ENCODE measurements at places on chromosomes 1 and 21. TPM values are rescaled to one million over a fixed set of nuclear protein-coding genes. Genes with fewer than 3 reads are reported as not detected.

FNDC7 gene
- not detected for total RNA-seq

DNA sequence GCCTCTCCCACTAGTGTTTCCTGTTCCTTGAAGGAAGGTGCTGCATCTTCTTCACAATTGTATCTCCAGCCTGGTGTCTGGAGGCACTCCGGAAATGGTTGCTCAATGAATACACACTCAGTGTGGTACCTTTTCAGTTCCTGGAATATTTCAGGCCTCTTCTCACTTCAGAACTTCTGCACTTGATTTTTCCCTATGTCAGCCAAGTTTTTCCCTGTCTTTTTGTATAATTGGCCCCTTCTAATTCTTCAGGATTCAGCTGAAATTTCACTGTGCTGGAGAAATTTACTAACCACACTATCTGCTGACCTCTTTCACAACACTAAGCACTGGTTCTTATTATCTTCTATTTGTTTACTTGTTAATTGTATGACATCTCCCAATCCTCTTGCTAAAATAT lies 61.2 kb upstream of the MAP10 start:
- no peaks in the 10 kb centered on the region for H3K4me1 ChIP-seq
- H3K4me3 ChIP-seq: no peak overlapping the region
- no peak overlapping the region for H3K27ac ChIP-seq

DNA sequence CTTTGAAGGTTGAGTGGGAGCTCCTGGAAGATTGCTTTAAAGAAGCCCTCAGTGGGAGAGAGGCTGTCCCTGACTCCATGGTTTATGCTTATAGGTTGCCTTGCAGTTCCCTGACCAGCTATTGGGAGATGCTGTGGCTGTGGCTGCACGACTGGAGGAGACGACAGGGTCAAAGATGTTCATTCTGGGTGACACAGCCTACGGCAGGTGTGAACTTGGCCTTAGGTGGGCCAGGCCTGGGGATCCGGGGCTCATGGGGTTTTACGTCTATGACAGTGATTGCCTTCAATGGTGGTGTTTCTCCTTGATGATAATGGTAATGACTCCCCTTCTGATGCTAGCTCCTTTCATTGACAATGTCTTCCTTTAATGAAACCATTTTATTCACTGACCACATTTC lies 692 bp downstream of the DPH2 start:
- no peaks in the 10 kb centered on the region for H3K27me3 ChIP-seq
- no peak for DNase-seq
- H3K27ac ChIP-seq: peak overlapping the region; percentile 87
- H3K36me3 ChIP-seq: peaks cover 34% of the 10 kb centered on the region

OR2T33 gene
- not detected for total RNA-seq

GRCh38 chr1:94084547-94084946 lies 36.4 kb downstream of the ABCA4 start:
- H3K36me3 ChIP-seq: no peaks in the 10 kb centered on the region
- H3K27ac ChIP-seq: no peak overlapping the region
- peaks cover 8% of the 10 kb centered on the region for H3K27me3 ChIP-seq
- no peak for DNase-seq

DNA sequence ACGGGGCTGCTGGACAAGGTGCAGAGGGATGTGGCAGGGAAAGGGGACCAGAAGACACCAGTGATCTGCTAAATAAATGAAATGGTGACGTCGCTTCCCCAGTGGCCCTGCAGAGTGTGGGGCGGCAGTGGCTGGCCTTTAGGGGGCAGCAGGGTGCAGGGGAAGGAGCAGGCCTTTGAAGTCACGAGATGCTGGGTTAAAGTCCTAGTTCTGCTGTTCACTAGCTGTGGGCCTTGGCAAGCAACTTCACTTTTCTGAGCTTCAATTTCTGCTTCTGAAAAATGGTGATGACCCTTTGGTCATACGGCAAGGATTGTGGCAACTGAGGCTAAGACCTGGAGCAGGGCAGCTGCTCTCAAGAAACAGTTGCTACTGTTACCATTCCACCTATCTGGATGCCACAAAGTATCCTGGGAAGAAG lies 9.2 kb upstream of the GALE start:
- H3K4me3 ChIP-seq: no peak overlapping the region
- H3K36me3 ChIP-seq: peaks cover 41% of the 10 kb centered on the region
- peak overlapping the region; percentile 74 for H3K27ac ChIP-seq
- no peaks in the 10 kb centered on the region for H3K27me3 ChIP-seq

DNA sequence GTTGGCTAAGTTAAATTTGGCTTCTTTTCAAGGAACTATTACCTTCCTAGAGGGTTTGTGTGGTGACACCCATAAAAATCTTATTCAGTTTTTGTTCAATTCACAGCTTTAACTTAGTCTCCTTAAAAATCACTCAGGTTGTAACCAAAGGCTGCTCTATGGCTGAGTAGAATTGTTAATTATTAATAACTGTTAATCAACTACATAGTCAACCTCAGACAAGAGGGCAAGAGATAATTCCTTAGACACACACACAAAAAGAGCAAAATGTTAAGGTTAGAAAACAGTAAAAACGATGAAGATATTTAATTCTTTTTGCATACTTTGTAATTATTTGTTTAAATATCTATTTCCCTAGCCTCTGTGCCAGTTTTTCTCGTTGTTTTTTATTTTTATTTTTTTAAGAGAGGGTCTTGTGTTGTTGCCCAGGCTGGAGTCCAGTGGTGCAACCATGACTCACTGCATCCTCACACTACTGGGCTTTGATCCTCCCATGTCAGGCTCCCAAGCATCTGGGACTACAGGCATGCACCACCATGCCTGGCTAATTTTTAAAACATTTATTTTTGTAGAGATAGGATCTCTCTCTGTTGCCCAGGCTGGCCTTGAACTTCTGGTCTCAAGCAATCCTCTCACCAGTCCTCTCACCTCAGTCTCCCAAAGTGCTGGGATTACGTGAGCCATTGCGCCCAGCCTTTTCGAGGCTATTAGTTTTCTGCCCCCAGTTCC lies 215.2 kb downstream of the DISC1 start:
- H3K27me3 ChIP-seq: peaks cover 1% of the 10 kb centered on the region
- no peaks in the 10 kb centered on the region for H3K36me3 ChIP-seq
- no peak overlapping the region for H3K4me3 ChIP-seq
- H3K27ac ChIP-seq: no peak overlapping the region
- peaks cover 28% of the 10 kb centered on the region for H3K4me1 ChIP-seq

FALEC gene
- total RNA-seq: 1.1 TPM

DNA sequence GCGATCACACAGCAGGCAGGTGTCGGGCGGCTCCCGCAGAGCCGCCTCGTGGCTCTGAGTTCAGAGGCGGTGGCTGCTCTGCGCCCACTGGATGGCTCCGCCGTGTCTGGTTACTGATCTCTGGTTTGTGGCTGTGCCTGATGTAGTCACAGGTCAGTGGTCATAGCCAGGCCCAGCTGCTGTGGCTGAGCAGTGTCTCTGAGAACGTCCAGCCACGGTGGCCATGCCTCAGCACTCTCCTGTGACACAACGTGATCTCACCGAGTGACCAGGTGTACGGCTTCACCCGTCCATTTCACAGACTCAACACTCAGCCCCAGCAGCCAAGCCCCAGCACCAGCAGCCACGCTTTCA lies 61.2 kb downstream of the KCNN3 start:
- H3K4me3 ChIP-seq: no peak overlapping the region
- H3K4me1 ChIP-seq: peaks cover 13% of the 10 kb centered on the region
- H3K27ac ChIP-seq: no peak overlapping the region
- DNase-seq: no peak
- H3K27me3 ChIP-seq: peaks cover 32% of the 10 kb centered on the region

- peak; percentile 85 for DNase-seq
- peaks cover 47% of the 10 kb centered on the region for H3K4me1 ChIP-seq
- H3K27ac ChIP-seq: peak within 1 kb of the TSS; percentile 97
- H3K27me3 ChIP-seq: no peaks in the 10 kb centered on the region
- H3K36me3 ChIP-seq: peaks cover 14% of the 10 kb centered on the region
Measured at GRCh38 chr1:87328272-87329050, at the start of gene LMO4. Gene LMO4, plus strand, starts transcription at chr1:87328880. Its CDS starts 3,136 bp downstream, at chr1:87332016.

PCAT6 gene
- 0.83 TPM for total RNA-seq

SYPL2 gene
- not detected for total RNA-seq

- no peak overlapping the region for H3K27ac ChIP-seq
- no peak for DNase-seq
- no peak overlapping the region for H3K4me3 ChIP-seq
- no peaks in the 10 kb centered on the region for H3K36me3 ChIP-seq
Measured at GRCh38 chr1:31756578-31756977, 7.6 kb downstream of the ADGRB2 start.

ELAPOR1 gene
- 0.38 TPM for total RNA-seq

- H3K27me3 ChIP-seq: peaks cover 40% of the 10 kb centered on the region
- H3K36me3 ChIP-seq: no peaks in the 10 kb centered on the region
Measured at GRCh38 chr1:38579056-38579455, 280.5 kb downstream of the RRAGC start.

DNA sequence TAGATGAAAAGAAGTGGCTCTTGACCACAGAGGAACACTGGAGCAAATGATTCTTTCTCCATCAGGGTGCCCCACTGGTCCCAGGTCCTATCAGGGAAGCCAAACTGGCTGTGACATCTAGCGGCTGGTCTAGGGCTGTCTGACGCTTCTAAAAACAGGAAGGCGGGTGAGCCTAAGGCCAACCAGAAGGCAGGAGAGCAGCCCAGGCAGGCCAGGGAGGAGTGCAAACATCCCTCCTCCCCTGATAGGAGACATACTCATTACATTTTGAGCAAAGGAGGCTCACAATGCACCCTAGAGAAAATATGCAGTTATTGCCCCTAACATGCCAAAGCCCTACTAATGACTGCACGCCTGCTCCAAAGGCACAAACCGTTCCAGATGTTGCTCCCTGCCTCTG lies 10.4 kb upstream of the FOXE3 start:
- DNase-seq: no peak
- H3K27me3 ChIP-seq: peaks cover 26% of the 10 kb centered on the region
- no peak overlapping the region for H3K4me3 ChIP-seq
- no peaks in the 10 kb centered on the region for H3K36me3 ChIP-seq

PGM1 gene
- 20.6 TPM for total RNA-seq

GRCh38 chr1:221824025-221824424 lies 82.1 kb upstream of the DUSP10 start:
- H3K27ac ChIP-seq: peak overlapping the region; percentile 85
- H3K36me3 ChIP-seq: no peaks in the 10 kb centered on the region
- no peaks in the 10 kb centered on the region for H3K27me3 ChIP-seq

GRCh38 chr1:25743164-25744139 lies 56.5 kb upstream of the SELENON start:
- H3K36me3 ChIP-seq: no peaks in the 10 kb centered on the region
- peaks cover 2% of the 10 kb centered on the region for H3K27me3 ChIP-seq
- no peak overlapping the region for H3K27ac ChIP-seq
- no peak for DNase-seq
- H3K4me3 ChIP-seq: no peak overlapping the region
- H3K4me1 ChIP-seq: no peaks in the 10 kb centered on the region

DNA sequence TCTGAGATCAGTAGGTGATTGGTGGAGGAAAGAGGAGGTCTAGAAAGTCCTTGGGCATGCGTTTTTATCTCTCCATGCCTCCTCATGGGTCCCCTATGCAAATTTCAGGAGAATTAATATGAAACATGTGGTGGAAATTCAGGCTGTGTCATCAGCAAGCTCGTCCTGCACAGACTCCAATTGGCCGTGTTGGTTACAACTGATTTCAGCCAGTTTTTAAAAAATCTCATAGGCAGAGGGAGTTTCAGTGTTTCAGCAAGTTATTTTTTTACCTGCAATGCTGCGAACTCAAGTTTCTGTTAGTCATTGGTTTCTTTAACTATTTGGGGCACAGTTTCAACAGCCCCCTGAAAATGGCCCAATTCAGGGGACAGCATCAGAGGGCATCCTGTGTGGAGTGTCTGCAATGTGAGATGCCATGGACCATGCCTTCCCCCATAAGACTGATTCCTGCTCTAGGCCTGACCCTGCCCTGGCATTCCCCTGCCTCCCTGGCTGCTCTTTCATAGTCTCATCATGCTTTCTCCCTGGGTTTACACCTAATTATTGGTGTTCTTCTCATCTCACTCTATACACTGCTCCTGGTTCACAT lies 59.9 kb downstream of the C1orf198 start:
- no peaks in the 10 kb centered on the region for H3K4me1 ChIP-seq
- H3K4me3 ChIP-seq: no peak overlapping the region
- no peak overlapping the region for H3K27ac ChIP-seq
- DNase-seq: no peak

DNA sequence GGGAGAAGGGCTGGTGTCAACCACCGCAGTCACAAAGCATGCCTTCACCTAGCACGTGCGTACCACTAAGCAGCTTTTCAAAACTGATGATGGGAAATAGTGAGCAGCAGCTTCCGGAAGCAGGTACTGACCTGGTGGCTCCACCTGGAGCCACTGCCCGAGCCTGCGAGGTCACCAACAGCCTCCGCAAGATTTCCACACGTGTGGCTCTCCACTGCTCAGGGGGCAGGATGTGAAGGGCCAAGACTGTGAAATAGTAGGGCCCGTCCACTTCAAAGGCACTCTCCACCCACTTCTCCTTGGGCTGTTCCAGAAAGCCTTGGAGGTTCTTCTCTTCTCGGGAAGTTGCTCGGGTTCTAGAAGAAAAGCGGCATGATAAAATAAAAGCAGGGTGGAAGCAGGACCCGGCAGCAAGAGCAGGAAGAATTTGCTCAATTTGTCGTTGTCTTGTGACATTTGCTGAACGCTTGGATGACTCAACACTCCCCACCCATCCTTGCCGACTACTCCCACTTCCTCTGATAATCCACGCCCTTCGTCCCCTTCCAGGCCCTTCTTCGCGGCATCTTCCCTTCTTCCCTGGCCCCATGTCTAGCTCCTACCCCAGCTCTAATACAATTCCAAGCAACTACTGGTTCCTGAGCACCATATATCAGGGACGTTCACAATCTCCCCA lies 124.9 kb upstream of the IFFO2 start:
- no peak overlapping the region for H3K4me3 ChIP-seq
- H3K36me3 ChIP-seq: peaks cover 96% of the 10 kb centered on the region
- peak overlapping the region; percentile 13 for H3K27ac ChIP-seq
- peaks cover 5% of the 10 kb centered on the region for H3K4me1 ChIP-seq
- H3K27me3 ChIP-seq: no peaks in the 10 kb centered on the region

S100A7A gene
- not detected for total RNA-seq

GRCh38 chr1:175749075-175749474 lies 5.7 kb upstream of the TNR start:
- no peaks in the 10 kb centered on the region for H3K36me3 ChIP-seq
- H3K27ac ChIP-seq: no peak overlapping the region
- H3K4me3 ChIP-seq: no peak overlapping the region

APOBEC4 gene
- total RNA-seq: not detected

BRDT gene
- total RNA-seq: not detected

DNA sequence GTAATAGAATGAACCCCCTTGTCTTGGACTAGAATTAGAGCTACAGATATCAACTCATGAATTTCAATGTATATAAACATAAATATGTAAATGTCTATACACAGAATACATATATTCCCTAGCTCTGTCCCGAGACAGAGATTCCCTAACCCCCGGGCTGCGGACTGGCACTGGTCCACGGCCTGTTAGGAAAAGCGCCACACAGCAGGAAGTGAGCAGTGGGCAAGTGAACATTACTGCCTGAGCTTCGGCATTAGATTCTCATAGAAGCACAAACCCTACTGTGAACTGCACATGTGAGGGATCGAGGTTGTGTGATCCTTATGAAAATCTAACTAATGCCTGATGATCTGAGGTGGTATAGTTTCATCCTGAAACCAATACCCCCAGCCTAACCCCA lies 51.2 kb downstream of the PIK3R3 start:
- H3K4me3 ChIP-seq: no peak overlapping the region
- H3K36me3 ChIP-seq: no peaks in the 10 kb centered on the region
- no peak overlapping the region for H3K27ac ChIP-seq
- no peak for DNase-seq

- no peak for DNase-seq
- H3K27me3 ChIP-seq: no peaks in the 10 kb centered on the region
- peaks cover 26% of the 10 kb centered on the region for H3K4me1 ChIP-seq
- peak overlapping the region; percentile 82 for H3K27ac ChIP-seq
- peaks cover 6% of the 10 kb centered on the region for H3K36me3 ChIP-seq
- H3K4me3 ChIP-seq: peak overlapping the region; percentile 97
Measured at GRCh38 chr1:160032165-160032820, 503 bp upstream of the PIGM start.

Measured in activated B cell treated with CpG ODN at 0.5 μM for 24 hours (primary cell).